ENCODE measurements at places on chromosomes 13 and 19.

DNA sequence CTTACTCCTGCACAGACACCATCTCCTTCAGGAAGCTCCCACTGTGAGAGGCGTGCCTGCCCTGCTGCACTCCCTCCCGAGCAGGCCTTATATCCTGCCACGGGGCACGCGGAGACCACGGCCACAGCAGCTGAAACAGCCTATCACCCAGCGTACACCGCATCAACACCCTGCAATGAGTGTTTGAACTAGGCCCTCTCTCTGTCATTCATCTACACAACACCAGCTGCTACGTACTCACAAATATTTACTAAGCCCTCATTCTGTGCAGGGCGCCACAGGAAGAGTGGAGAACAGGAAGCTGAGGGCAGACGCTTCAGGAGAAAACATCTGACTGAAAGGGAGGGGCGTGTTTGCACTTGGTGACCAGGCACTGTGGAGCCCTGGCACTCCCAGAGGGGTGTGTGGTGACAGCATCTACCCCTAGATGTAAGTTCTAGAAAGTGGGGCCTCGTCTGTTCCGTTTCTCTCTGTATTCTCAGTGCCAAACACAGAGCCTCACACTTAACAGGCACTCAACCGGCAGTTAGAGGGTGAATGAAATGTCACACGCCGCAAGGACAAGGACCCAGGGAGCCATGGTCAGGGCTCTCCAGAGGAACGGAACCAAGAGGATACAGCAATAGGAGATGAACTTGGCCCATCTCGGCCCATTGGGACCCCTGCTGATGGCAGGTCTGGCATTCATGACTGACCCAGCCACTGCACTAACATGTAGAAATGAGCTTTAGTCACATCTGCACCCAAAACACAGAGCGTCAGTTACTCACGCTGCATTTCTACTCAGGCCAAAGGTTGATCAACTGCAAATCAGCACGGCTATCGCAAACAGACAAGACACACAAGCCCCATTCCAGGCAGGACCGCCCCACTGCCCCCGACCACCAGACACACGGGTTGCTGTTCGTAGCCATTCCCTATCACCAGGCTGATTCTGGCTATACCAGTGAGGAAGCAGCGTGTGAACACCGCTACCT is 15.7 kb downstream of the RANBP3 start:
- no peak for DNase-seq

GRCh38 chr19:8513036-8513686 is 806 bp downstream of the ZNF414 start:
- DNase-seq: no peak

DNA sequence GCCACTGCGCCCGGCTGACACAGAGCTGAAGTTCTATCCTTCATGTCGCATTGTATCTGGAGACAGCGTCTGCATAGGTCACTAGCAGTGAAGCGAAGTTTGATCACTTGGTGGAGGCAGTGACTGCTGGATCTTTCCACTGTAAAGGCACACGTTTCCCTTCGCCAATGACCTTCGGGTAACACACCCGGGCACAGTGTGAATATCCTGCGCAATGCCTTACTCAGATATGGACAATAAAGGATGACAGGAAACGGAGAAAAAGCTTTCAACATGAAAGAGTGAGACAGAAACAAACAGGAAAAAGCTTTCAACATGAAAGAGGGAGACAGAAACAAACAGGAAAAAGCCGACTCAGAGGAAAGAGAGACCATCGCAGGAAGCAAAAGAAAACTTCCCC is 17.1 kb downstream of the ARL11 start:
- no peak for DNase-seq

- no peak for DNase-seq
These were observed 660.4 kb upstream of the KLF12 start for GRCh38 chr13:74794582-74794981.

GRCh38 chr13:26787961-26788360 is 27.4 kb upstream of the GPR12 start:
- no peak for DNase-seq

DNA sequence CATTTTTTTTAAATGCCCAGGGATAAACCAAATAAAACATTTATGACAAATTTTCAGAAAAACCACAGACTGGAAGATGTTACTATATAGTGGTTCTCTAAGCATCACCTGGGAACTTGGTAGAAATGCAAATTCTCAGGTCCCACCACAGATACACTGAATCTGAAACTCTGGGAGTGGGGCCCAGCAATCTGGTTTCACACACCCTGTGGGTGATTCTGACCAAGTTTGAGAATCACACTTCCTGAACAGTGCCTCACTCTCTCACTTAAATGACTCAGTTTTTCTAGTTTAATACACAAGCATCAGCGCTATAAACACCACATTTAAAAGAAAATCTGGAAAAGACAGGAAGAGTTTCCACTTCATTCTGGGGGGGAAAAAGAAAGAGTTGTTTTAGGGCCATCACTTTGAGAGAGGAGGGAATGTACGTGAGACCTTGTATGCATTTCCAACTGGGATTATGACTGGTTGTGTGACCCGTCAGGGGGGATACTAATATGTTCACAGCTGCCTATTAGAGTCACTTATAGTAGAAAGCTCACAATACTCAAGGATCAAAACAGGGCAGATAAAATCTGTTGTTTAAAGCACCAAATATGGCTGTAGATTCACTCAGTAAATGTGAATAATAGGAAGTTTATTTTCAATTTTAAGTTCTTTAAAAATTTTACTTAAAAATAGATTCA is 567.7 kb downstream of the GPC6 start:
- DNase-seq: no peak

- no peak for DNase-seq
These were observed 59.6 kb downstream of the COL4A2 start for GRCh38 chr13:110366733-110367132.

- DNase-seq: no peak
These were observed 47.6 kb downstream of the CEP89 start for GRCh38 chr19:32924200-32924599.

GRCh38 chr13:36848199-36848982 is 29.4 kb downstream of the RFXAP start:
- DNase-seq: no peak

DNA sequence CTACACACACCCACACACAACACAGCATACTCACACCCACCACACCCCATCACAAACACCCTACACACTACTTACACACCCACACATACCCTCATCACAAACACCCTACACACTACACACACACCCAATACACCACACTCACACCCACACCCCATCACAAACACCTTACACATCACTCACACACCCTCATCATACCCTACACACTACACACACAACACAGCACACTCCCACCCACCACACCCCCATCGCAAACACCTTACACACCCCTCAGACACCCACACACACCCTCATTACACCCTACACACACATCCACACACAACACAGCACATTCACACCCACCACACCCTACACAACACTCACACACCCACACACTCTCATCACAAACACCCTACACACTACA is 15.8 kb downstream of the PEPD start:
- DNase-seq: no peak

DNA sequence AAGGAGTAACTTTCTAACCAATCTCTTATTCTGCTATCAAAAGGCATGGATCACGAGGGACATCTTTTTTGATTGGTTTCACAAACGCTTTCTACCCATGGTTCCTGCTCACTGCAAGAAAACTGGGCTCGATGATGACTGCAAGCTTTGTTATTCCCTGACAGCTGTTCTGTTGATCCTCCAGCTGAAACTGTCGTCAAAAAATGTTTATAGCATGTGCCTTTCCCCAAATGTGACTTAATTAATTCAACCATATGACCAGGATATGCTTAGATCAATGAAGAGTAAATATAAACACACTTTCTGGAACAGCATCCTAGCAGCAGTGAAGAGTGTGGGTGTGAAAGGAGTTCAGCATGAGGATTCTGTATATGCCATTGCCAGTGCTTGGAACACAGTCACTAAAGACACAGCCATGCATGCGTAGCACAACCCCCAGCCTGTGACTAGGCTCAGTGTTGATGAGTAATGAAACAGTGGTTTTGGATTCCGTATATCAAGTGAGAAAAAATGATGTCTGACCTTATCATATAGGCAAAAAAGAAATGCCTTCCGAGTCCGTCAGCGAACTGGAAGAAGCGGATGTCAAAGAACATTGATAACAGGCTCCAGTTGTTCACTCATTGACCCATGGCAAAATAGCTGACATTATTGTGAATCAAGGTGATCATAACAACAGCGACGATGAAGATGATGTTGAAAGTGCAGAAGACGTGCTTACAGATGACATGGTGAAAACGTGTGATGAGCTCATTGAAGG is 347.4 kb downstream of the FGF9 start:
- DNase-seq: no peak

GRCh38 chr13:40756042-40756441 is 14.9 kb downstream of the MRPS31 start:
- DNase-seq: no peak

GRCh38 chr19:17209126-17210036 is 5.8 kb upstream of the USE1 start:
- DNase-seq: no peak

DNA sequence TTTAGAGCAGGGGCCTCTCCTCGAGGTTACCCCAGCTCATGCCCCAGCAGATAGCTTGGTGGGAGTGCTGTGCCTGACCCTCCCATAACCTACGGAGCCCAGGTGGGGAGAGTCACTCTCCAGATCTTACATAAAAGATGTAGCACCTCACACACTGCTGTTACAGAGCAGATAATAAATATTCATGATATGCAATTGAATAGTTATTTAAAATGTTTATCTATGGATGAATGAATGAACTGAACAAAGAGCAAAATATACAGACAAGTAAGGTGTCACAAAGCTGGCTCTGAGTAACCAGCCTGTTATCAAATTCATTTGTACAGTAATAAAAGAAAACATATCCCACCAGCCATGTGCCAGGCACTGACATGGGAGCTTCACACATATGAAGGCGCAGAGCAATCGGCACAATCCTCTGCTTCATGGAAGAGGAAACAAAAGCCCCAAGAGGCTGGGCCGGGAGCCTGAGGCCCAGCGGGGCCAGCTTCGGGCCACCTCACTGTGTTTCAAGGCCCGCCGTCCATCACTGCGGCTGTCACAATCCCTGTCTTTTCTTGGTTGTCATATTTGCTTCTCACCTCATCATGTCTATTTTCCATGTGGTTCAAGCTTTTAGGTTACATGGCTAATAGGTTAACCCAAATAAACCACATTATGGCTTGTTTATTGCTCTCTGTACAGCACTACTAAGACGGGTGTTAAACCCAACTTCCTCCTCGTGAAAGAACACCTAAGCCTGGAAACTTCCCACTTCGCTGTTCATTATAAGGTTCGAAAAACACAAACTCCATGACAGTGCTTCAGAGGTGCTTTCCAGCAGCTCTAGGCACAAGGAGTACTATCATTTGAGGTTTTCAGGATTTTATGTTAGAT is 78.4 kb downstream of the IRS2 start:
- no peak for DNase-seq

DNA sequence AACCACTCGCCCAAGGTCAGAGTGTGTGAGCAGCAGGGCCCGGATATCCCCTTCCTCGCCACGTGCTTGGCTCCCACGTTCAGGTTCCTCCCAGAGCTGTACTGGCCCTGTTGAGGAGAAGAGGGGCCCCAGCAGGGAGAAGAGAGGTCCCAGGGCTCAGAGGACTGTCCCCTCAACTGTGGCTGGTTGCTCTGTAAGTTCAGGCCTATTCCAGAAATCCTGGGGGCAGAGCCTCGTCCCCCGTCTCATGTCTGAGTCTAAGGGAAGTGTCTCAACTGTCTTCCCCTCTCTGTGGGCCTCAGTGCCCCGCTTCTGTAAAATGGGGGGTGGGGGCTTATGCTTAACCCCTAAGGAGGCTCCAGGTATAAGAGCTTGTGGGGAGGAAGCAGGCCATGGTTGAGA is 3.9 kb downstream of the PPP5C start:
- DNase-seq: no peak

Measured in Panc1 (cell line).